ENCODE measurements at places on chromosomes 6 and 20.

- DNase-seq: no peak
These were observed 29.3 kb upstream of the TXNDC5 start for GRCh38 chr6:7939864-7940228.

- DNase-seq: no peak
These were observed 239.7 kb downstream of the ATXN1 start for GRCh38 chr6:16521528-16521927.

DNA sequence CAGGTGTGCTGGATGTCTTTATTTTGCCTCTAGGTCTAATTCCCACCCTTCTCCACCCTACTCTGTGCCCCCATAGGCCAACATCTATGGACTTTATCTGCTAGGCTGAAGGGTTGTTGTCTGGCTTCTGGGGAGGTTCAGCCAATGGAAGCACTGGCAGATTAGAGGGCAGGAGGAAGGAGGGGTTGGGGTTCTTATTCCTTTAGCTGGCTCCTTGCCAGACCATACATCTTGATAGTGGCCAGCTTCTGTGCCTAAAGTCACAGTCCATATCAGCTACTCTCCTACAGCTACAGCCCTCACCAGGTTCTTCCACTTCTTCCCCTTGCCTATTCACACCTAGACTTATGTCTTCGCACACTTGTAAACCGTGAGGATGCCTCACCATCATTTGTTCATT is 41.1 kb downstream of the ROS1 start:
- no peak for DNase-seq

DNA sequence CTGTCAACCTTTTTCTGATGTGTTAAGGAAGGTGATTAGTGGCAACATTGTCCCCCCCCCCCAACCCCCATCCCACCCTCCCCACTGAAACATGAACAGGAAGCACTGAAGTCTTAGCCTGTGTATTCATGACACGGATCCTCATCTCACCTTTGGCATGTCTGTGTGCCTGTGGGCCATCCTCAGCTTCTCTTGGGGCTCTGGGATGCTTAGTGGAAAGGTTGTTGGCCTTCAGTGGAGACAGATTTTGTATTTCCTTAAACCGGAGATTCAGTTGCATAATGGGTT is 93.6 kb downstream of the RREB1 start:
- DNase-seq: no peak

DNA sequence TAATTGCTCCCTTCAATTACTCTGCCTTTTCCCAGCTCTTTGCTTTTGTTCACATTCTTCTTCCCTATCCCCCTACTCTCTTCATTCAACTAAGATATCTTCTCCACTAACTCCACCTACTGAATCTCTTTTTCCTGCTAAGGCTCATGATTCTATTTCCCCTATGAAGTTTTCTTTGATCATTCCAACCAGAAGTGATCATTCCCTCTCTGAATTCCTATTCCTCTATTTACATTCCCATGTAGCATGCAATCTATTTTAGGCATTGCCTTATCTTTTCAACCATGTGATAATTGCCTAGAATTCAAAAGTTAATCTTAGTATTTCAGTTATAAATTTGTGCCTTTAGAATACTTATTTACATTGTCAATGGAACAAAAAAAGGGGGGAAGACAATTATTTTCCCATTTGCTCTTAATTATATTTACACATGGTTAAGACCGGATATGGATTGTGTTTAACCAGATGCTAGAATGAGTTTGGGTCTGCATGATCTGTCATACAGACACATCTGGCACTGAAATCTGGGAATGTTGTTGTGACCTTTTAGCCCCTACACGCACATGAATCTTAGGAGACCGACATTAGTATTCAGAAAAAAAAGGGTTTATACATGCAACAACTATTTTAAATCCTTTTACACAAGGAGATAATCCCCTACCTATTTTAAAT is 20.8 kb downstream of the MOXD1 start:
- no peak for DNase-seq

DNA sequence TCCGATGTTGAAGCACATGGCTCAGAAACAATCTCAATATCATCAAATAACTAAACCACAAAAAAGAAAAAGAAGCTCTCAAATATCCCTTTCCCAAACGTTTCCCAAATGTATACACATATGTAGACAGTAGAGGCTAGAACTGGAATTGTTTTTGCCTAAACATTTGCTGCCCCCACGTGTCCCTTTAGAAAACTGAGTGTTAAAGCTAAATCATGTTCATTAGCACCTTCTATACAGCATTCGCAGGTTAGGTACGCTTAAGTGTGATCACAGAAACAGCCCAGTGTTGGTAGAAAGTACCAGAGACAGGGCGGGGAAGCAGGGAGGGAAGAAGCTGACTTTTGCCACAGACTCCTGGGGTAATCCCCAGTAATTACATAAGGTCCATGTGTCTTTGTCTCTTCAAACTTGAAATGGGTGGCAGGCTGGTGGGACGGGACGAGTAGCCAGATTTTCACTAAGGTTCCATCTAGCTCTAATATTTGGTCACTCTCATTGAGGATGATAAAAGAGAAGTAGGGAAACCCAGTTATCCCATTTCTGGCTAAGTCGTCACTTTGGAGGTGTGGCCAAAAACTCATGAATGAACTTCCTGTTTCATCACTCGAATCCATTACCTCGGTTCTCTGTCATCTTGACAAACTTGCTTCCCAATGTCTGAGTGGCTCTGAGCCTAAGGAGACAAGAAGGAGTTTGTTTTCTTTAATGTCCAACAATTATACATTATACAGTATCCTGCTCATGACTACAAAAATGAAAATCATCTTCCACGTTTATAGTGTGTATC is 15.0 kb upstream of the TFAP2A start:
- no peak for DNase-seq

DNA sequence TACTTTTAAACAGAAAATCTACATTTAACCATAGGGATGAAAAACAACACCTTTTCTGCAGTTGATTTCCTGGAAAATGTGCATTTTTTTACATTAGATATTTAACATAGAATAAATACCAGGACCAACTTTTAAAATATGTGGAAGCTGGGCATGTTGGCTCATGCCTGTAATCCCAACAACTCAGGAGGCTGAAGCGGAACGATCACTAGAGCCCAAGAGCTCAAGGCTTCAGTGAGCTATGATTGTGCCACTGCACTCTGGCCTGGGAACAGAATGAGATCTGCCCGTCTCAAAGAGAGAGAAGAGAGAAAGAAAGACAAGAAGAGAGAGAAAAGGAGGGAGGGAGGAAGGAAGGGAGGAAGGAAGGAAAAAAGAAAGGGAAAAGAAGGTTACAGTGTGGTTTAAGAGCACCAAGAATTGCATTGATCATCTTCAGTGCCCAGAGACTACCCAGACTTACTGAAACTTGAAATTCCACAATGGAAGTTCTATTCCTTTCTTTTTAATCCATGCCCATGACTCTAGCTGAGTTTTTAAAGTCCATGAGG is 189.4 kb upstream of the ARID1B start:
- DNase-seq: no peak

DNA sequence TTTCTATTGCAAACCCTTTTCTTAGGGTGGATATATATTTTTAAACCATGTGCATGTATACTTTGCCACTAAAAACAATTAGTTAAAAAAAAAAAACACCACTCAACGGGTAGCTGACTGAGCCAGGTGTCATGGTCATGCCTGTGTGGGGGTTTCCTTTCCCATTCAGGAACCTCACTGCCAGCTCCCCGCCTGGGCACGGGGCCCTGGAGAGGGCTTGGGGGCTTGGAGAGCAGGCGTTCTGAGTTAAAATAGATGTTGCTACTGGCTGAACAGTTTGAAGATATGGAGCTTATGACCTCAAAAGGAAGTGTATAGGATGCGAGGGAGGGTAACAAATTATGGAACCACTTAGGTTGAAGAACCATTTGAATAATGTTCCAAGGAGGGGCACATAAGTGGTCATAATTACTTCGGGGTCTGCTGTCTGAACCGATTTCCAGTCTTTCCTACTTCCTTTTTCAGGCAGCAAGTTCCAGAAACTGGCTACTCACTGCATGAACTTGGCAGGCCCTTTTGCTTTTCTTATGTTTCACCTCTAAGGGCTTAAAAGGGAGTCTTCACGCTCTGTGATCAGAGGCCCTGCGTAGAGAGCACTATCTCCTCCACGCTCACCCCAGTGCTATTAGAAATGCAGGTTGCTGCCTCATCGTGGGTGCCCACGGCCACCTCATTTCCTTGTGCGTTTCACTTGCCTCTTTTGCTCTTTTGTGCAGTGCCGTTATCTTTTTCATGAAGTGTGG is 9.9 kb downstream of the STX16 start:
- no peak for DNase-seq

DNA sequence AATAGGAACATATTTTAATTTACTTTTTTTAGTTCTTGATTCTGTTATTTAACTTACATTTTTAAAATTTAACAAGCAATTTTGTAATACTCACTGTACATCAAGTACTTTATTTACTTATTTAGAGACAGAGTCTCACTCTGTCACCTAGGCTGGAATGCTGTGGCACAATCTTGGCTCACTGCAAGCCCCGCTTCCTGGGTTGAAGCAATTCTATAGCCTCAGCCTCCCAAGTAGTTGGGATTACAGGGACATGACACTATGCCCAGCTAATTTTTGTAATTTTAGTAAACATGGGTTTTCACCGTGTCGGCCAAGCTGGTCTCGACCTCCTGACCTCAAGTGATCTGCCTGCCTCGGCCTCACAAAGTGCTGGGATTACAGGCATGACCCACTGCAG is 7.0 kb downstream of the BTN3A3 start:
- DNase-seq: no peak

GRCh38 chr6:113347436-113347835 is 509.7 kb upstream of the MARCKS start:
- DNase-seq: no peak

- DNase-seq: no peak
These were observed 25.9 kb downstream of the TRAF3IP2 start for GRCh38 chr6:111579816-111580215.

DNA sequence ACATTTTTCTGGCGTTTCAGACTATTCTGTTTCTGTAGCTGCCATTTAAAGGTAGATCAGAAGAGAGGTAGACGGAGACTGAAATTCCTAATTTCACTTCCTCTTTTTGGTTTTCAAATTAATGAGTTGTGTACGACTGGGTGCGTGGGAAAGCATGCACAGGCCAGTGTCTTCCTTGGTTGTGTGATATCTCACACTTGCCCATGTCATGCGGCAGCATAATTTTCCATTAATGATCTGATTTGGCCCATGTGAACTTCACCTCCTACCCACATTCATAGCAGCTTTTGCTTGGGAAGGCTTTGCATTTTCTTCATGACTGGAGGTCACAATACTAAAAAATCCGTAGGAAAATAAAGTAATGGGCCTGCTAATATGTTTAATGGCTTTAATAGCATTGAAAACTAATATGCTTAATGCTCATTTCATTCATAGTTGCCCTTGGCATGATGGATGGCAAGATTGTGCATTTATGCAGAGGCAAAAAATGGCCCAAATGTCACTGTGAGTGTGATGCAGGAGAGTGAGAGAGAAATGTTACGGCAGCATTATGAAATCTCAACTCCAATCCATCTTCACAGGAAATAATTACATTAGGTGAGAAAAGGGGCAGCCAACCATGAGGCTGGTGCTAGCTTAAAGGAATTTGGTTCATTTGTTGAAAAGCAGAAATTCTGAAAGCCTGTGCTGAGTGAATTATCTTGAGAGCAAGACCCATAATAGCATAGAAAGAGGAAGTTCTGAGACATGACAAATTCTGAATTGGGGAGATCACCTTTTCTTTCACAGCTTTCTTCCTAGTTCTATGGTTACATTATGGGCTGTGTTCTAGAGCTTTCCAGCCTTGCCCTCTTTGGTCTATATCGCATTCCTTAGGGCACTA is 69.0 kb upstream of the UST start:
- no peak for DNase-seq

DNA sequence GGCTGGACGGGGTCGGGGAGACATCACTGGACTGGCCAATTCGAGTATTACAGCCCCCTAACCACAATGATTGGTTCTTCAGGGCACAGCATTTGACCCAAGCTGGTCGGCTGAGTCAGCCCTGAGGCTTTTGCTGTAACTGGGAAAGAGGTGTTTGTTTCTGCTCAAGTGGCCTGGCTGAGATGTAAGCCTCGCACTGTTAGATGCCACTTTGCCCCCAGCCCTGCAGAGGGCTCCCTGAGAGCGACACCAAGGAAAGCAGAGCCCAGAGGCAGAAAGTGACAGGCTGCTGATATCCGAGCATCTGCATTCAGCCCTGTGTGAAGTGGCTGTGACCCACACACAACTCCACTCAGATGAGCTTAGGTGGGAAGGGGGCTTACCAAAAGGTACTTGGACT is 19.4 kb downstream of the ERGIC3 start:
- peak; percentile 47 for DNase-seq

DNA sequence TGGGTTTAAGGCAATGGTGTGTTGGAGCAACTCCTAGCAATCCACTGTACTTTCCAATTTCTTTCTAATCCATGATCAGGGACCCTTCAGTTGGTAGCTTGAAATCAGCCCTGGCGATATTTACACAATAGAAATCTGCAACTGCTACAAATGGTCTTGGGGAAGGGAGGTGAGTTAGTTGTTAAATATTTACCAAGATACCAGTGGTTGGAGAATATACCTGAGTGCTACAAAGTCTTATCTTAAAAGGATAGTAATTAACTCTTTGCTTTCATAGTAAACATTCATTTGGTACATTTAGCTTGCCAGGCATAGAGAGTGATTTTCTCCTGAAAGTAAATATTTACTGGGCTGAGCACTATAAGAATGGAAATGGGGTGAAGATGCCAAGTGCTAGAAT is 568.2 kb downstream of the BCKDHB start:
- DNase-seq: no peak

DNA sequence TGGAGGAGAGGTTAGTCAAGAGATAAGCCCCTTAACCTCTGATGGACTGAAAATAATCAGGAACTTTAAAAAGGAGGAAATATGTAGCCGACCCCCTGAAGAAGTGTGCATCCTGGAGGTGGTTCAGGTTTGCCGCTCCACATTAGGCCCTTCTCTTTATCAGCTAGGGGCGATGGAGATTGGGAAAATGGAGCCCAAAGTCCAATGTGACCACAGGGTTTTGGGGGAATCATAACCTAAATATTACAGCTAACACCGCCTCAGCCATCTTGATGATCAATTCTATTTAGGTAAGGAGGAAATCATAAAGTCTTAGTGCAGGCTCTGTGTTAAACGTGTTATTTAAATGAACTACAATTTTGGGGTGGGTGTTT is 1.2 kb downstream of the OGFRL1 start:
- no peak for DNase-seq

GRCh38 chr6:86963352-86963751 is 26.0 kb downstream of the HTR1E start:
- no peak for DNase-seq

DNA sequence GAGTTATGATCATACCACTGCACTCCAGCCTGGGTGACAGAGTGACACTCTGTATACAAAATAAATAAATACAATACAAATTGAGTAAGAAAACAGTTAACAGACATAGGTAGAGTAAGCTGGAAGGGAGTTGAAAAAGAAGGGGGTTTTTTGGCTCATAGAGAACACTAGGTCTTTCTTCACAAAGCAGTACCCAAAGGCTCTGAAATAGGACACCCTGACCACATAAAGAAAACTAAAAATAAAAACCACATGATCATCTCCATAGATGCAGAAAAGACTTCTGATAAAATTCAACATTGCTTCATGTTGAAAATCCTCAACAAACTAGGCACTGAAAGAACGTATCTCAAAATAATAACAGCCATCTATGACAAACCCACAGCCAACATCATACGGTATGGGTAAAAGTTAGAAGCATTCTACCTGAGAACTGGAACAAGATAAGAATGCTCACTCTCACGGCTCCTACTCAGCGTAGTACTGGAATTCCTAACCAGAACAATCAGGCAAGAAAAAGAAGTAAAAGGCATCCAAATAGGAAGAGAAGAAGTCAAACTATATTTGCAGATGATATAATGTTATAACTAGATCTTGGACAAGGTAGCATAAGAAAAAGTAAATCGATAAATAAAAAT is 48.6 kb downstream of the TOMM6 start:
- DNase-seq: no peak

- DNase-seq: no peak
These were observed 79.3 kb downstream of the INSM1 start for GRCh38 chr20:20447196-20447595.

Measured in kidney epithelial cell (primary cell).